ENCODE measurements at places on chromosomes 1 and 21.

DNA sequence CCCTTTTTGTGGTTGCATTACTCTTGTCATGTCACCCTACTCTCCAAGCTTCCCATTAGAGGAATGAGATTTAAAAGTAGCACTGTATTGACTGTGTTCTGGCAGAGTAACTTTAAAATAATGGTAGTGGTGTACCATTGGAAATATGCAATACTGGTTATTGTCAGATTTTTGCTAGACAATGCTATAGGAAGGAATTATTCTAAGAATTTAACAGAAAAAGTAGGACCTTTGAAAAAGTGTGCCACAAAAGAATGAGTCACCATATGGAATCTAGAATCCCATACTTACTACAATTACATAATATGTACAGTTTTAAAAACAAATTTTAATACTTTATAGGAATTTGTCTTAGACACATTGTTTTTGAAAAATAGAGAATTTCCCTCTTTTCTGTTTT, 13.8 kb downstream of the MIER1 start:
- DNase-seq = no peak

DNA sequence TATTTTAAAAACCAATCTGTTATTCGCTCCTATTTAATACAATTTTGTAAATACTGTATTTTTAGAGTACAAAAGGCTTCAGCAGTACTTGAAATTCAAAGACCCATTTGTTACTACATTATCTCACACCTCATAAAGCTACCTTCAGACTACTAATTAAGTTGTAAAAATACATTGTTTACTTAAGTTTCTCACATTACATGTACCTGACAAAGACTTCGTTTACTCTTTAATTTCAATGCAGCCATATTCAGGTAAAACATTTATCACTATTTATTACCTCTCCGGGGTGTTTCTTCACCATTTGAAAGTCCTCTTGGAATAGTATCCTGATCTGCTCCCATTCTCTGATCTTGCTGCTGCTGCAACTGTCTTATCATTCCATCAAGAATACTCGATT, 55.2 kb downstream of the BRWD1 start:
- DNase-seq = no peak

- DNase-seq = no peak
Observed at GRCh38 chr21:36461918-36462486, 17.9 kb downstream of the CLDN14 start.

GRCh38 chr21:43903451-43904091, 38.5 kb downstream of the AGPAT3 start:
- no peak for DNase-seq

GRCh38 chr1:208192995-208193394, 51.2 kb downstream of the PLXNA2 start:
- DNase-seq = no peak

GRCh38 chr1:101728029-101728428, 268.7 kb downstream of the OLFM3 start:
- no peak for DNase-seq

DNA sequence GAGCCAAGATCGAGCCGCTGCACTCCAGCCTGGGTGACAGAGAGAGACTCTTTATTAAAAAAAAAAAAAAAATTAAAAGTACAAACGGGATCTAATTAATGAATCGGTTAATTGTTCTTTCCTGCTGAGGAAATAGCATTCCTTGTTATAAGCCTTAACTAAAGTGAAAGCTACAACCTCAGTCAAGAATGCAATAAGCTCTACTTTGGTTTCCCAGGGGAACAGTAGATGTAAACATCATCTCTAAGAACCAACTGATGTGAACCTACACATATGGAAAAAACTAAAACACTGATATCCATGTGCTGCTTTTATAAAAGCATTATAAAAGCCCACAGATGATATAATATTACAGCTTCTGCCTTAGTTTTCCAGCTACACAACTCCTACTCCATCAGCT, 41.9 kb downstream of the LPGAT1 start:
- DNase-seq = no peak

- DNase-seq = no peak
Observed at GRCh38 chr1:99465176-99465900, 180.6 kb upstream of the PALMD start.

- DNase-seq = peak; percentile 61
Observed at GRCh38 chr1:183635099-183635605, 431 bp downstream of the ARPC5 start.

DNA sequence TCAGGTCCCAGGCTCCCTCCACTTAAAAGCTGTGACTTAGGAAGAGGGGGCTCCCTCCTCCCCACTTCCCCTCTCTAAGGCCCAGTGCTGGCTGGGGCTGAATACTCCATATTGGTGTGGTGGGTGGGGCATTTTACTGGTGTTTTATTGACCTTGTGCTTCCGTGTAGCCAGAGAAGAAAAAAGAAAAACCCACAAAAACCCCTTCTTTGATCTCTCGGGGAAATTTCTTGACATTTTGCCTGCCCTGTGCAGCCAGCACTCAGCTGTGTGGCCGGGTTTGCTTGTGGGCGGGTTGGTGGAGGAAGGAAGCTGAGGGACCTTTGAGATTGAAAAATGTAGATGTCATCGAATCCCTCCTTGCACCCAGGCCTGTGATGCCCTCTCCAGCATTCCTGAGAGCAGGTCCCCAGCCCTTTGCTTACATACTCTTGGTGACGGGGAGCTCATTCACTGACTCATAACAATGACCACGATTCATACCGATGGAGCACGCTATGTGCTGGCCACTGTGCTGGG, 24.8 kb downstream of the TNFRSF8 start:
- DNase-seq = no peak

DNA sequence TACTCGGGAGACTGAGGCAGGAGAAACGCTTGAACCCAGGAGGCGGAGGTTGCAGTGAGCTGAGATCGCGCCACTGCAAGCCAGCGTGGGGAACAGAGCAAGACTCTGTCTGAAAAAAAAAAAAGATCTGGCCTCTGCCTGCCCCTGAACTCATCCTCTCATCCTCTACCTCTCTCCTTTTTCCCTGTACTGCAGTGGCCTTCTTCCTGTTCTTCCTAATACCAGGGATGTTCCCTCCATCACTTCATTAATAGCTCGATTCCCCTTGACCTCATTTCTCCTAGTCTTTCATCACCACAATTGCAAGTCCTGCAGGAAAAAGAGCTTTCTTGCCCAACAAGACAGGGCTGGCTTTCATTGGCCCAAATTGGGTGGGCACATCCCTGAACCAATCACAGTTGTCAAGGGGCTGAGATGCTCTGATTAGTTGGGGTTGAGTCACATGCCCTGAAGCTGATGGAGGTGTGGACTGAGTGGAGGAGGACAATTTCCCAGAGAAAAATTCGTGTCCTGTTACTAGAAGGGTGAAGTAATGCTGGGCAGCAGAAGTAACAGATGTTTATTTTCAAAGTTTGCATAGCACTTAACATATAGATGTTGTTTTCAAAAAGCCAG, 86.8 kb upstream of the PUM1 start:
- no peak for DNase-seq

- no peak for DNase-seq
Observed at GRCh38 chr1:43554444-43554992, 23.8 kb downstream of the PTPRF start.

DNA sequence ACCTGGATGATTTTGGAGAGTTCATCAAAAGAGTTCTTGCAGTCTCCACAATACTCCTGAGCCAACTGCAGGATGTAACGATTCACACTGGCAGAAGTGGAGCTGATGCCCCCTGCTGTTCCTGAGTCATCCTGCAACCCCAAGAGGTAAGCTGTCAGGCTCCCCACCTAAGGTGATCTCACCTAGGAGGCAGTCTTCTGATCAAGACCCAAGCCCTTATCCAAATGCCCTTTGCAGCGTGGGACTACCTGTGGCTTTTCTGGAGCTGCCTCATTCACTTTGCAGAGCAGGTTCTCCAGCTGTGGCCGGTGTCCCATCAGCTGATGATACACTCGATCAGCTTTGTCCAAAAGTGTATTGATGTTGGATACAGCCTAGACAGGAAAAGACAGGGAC, 96.4 kb downstream of the UBR4 start:
- no peak for DNase-seq

GRCh38 chr1:206895325-206895724, 1.9 kb upstream of the IL24 start:
- no peak for DNase-seq

GRCh38 chr21:16841975-16842695, 670.7 kb upstream of the CXADR start:
- DNase-seq = no peak

DNA sequence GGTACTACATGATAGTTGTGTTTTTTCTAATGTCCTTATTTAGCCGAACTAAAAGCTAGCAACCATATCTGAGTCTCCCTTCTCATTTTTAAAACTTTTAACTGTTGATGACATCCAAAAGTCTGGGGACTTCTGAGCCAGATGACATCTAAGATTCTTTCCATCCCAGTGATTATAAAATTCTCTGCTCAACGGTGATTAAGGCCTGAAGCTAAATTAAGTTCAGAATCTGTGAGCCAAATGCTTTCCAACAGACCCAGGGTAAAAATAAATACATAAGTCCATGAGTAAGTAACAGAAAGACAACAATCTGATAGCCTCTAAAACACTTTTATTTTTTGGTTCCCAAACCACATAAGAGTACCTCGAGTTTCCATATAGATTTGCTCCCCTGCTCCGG, 13.1 kb upstream of the PTP4A2 start:
- DNase-seq = no peak

GRCh38 chr1:162003061-162003829, 20.4 kb downstream of the OLFML2B start:
- peak; percentile 92 for DNase-seq

DNA sequence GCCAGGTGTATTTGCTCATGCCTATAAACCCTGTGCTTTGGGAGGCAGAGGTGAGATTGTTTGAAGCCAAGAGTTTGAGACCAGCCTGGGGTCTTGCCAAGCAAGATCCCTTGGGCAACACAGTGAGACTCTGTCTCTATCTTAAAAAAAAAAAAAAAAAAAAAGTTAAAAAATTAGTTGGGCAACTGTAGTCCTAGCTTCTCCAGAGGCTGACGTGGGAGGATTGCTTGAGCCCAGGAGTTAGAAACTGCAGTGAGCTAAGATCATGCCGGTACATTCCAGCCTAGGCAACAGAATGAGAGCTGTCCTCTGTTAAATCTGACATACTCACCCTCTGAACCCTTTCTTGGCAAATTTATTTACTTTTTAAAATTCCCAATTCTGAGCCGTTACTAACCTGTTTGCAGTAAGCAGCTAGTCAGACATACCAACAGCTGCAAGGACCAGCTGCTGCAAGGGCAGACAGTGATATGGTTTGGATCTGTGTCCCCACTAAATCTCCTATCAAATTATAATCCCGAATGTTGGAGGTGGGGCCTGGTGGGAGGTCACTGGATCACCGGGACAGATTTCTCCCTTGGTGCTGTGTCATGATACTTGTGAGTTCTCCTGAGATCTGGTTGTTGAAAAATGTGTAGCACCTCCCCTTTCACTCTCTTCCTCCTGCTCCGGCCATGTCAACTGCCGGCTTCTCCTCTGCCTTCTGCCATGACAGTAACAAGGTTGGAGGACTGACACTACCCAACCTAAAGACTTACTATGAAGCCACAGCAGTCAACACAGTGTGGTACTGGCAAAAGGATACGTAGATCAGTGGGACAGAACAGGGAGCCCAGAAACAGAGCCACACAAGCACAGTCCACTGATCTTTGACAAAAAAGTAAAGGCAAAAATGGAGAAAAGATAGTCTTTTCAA, 10.6 kb downstream of the PARP1 start:
- DNase-seq = no peak

- peak; percentile 46 for DNase-seq
Observed at GRCh38 chr1:15141935-15142539, 11.5 kb upstream of the TMEM51 start.

GRCh38 chr1:101290119-101290921, 53.5 kb downstream of the S1PR1 start:
- DNase-seq = no peak

DNA sequence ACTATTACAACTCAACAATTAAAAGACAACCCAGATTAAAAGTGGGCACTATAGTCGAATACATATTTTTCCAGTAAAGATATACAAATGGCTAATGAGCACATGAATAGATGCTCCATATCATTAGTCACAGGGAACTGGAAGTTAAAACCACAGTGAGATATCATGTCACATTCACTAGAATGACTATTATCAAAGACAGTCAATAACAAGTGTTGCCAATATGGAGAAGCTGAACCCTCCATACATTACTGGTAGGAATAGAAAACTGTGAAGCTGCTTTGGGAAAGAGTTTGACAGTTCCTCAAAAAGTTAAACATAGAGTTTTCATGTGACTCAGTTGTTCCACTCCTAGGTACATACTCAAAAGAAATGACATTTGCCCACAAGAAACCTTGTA, 30.6 kb upstream of the MRPS6 start:
- no peak for DNase-seq

DNA sequence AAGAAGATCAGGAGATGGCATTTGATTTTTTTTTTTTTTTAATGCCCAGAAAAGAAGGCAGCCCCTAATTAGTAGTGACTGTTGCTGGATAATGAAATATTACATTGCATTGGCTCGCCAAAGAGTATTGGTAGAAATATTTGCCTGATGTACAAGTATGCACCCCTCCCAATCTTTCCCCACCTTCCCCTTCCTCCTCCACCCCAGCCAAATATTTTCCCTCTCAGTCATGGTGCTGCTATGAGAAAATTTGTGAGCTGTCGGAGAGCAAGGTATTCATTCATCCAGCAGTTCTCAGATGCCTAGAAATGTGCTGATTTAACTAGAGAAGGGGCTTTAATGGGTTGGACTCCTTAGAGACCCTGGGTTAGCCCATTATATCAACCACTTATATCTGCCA, 50.5 kb upstream of the IKBKE start:
- no peak for DNase-seq

DNA sequence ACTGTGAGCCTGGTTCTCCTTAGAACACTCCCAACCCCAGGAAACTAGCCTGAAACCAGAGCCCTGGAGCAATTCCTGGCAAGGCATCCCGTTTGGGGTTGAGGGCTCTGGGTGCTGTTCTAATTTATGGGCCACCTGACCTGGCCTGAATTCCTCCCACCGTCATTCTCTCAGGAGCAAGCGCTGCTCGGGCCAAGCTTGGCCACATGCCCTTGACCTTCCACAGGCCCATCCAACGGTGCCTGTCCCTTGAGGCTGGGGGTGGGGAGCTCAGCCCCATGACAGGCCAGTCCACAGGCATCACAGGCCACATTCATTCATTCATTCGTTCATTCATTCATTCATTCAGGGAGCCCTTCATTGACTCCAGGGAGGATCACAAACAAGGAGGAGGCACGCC, 5.3 kb downstream of the PADI2 start:
- no peak for DNase-seq

- peak; percentile 29 for DNase-seq
Observed at GRCh38 chr1:93669369-93669768, 12.3 kb downstream of the BCAR3 start.

DNA sequence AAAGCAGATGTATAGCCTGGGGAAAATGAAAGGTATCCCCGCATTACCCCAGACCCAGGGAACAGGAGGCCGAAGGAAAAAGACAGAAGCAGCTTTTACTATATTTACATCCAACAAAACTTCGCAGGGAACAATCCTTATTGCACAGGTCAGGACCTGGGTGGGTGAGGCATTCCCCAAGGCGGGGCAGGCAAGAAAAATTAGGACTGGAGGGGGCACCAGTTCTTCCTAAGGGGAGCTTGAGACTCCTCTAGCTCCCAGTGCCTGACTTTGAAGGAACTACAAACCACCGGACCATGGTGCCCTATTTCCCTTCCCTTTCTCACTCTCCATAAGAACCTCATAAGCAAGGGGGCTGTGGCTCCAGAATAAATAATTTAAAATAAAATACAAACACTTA, 6.7 kb upstream of the GATAD2B start:
- DNase-seq = no peak

All from femur (tissue), 1 donor.